Upper lobe of left lung (tissue), 6 donors: ENCODE measurements at places on chromosomes 16 and 17. TPM values are rescaled to one million over a fixed set of nuclear protein-coding genes. Genes with fewer than 3 reads are reported as not detected.

DNA sequence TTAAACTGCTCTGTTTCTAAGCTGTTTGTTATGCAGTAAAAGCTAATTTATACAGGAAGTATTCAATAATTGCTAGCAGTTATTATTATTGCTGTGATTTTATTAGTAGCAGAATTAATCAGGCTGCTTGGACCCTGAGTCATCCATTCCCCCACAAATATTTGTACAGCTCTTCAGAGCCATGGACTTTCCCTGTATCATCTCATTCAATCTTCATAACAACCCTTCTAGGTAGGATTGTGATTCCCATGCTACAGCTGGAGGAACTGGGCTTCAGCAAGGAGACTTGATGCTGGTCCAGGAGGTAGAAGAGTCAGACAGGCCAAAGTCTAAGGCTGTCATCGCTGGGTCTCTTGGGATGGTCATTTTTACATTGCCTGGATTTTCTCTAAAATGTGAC is 208.3 kb downstream of the C16orf95 start:
- H3K36me3 ChIP-seq, result no peaks in the 10 kb centered on the region
- H3K4me1 ChIP-seq, result no peaks in the 10 kb centered on the region
- H3K27ac ChIP-seq, result no peak overlapping the region
- H3K27me3 ChIP-seq, result no peaks in the 10 kb centered on the region
- no peak overlapping the region for H3K4me3 ChIP-seq

The NQO1 gene
- 51.4 TPM for total RNA-seq

The TNFRSF17 gene
- total RNA-seq, result not detected

DNA sequence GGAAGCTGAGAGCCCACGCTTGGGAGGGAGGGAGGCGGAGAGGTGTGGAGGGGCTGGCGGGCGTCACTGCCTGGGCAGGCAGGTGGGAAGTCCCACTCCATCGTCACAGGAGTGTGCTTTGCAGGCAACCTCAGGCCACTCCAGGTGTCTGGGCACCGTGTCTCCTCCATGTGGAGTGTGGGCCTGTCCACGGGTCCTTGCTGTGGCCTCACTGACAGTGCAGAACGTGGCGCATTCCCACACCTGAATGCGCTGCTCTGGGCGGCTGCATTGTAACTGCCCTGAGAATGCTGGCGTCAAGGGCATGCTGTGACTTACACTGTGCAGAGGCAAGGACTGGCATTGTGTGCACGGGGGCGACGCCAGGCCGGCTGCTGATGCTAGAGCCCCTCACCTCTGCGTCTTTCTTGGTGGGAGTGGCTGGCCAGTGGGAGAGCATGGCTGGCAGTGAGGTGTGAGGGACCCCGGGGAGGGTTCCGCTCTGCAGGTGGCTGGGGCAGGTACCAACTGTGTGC is 66.4 kb downstream of the BANP start:
- H3K36me3 ChIP-seq, result peaks cover 38% of the 10 kb centered on the region
- no peak for DNase-seq
- no peaks in the 10 kb centered on the region for H3K4me1 ChIP-seq

GRCh38 chr17:17044846-17045561 is 2.7 kb downstream of the MPRIP start:
- peaks cover 50% of the 10 kb centered on the region for H3K4me1 ChIP-seq
- peak overlapping the region; percentile 89 for H3K27ac ChIP-seq
- H3K4me3 ChIP-seq, result peak overlapping the region; percentile 17
- no peak for DNase-seq
- no peaks in the 10 kb centered on the region for H3K27me3 ChIP-seq

The RBBP6 gene
- total RNA-seq, result 47.7 TPM

GRCh38 chr17:78316115-78316866 is 43.6 kb downstream of the SOCS3 start:
- peak overlapping the region; percentile 80 for H3K27ac ChIP-seq
- no peaks in the 10 kb centered on the region for H3K36me3 ChIP-seq
- no peak overlapping the region for H3K4me3 ChIP-seq
- peaks cover 48% of the 10 kb centered on the region for H3K4me1 ChIP-seq
- DNase-seq, result no peak

The KRTAP9-2 gene
- not detected for total RNA-seq

DNA sequence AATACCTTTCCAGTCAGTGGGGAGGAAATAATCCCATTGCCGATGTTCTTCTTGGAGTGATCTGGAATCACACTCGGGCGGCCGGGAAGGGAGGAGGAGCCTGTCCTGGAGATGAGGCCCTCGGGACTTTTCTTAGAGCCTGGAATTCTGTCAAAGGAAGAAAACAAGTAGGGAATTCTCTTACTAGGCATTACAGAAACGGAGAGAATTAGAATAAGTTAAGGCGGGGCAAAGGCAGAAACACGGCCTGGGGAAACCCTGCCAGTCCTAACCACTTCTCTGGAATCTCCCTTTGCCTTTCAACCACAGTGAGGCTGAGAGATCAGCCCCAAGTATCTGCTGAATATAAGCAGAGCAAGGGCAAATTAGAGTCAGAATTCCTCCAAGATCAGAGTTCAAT is 27.8 kb downstream of the USP36 start:
- peaks cover 33% of the 10 kb centered on the region for H3K36me3 ChIP-seq
- DNase-seq, result no peak
- no peaks in the 10 kb centered on the region for H3K4me1 ChIP-seq
- H3K27ac ChIP-seq, result no peak overlapping the region

- no peaks in the 10 kb centered on the region for H3K27me3 ChIP-seq
- H3K4me1 ChIP-seq, result peaks cover 10% of the 10 kb centered on the region
- no peak overlapping the region for H3K4me3 ChIP-seq
- H3K36me3 ChIP-seq, result no peaks in the 10 kb centered on the region
These were observed 57.9 kb upstream of the CACNG4 start for GRCh38 chr17:66906321-66907278.

DNA sequence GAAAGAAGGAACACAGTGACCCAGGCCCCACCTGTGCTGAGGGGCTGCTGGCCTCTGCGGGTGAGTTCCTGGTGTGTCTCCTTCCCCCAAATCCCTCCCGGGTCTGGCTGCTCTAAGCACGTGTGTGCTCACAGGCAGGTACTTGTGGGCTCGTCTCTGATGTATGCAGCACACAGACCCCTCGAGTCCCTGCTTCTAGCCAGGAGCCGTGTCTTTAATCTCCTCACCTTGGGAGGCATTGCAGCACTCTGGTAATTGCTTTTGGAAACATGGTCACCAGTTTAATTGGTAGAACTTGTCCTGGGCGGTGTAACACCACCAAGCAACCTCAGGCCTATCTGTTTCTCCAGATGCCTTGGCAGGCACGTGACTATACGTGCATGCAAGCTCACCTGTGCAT is 8.8 kb upstream of the RPL38 start:
- H3K27me3 ChIP-seq, result no peaks in the 10 kb centered on the region
- peaks cover 3% of the 10 kb centered on the region for H3K4me1 ChIP-seq
- DNase-seq, result no peak
- no peak overlapping the region for H3K4me3 ChIP-seq
- no peak overlapping the region for H3K27ac ChIP-seq
- H3K36me3 ChIP-seq, result no peaks in the 10 kb centered on the region

DNA sequence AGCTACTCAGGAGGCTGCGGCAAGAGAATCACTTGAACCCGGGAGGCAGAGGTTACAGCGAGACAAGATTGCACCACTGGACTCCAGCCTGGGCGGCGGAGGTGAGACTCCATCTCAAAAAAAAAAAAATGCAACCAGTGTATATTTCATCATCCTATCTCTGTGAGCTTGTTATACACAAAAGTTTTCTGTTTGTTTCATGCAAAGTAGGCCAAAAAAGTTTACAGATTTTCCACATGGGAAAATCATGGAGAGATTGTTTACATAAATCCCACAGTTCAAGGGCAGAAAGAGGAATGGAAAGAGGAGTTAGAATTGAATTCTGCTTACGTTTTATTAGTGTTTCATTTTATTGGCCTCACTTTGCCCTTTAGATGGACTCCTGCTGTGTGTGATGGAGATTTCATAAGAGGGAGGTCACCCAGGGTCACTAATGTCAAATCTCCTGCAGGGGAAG is 24.7 kb downstream of the NARF start:
- H3K36me3 ChIP-seq, result peaks cover 78% of the 10 kb centered on the region
- no peak for DNase-seq
- no peak overlapping the region for H3K4me3 ChIP-seq
- peaks cover 6% of the 10 kb centered on the region for H3K4me1 ChIP-seq
- no peak overlapping the region for H3K27ac ChIP-seq

DNA sequence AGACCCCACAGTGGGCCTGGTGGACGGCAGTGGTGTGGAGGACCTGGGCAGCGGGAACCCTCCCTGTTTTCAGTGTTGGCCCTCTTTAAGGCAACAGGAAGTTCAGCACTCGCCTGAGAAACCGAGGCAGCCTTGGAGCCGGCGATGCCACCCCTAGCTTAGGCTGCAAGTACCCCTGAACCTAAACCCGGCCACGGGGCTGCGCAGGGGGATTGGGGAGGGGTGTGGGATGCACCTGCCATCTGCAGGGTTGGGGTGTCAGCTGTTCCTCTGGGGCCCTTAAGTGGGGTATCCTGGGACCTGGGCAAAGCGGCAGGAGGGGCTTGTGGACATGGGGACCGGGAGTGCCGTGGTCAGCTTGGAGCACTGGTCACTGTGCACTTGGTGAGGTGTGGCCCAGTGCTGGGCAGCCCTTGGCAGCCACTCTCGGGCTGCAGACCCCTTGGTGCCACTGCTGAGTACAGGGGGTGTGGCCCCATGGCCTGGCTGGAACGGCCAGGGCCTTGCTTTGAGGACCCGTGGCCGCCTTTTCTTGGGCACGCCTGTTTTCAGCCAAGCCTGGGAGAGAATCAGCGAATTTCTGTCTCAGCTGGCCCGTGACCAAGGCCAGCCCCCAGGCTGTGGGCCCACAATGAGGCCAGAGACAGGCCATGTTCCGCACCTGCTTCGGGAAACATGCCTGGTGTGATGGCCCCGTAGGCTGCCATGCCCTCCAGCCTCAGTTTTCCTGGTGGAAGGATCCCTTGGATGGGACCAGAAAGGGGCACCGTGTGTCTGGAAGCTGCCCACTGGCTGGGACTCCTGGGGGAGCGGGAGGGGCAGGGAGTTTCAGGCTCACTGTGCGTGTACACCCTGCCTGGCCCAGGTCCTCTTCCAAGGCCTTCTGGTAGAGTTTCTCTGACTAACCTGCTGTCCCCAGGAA is 4.1 kb upstream of the SLC25A10 start:
- no peak for DNase-seq
- H3K27me3 ChIP-seq, result no peaks in the 10 kb centered on the region
- H3K27ac ChIP-seq, result no peak overlapping the region

GRCh38 chr17:82781894-82782274 is 30.0 kb downstream of the TBCD start:
- H3K4me1 ChIP-seq, result peaks cover 3% of the 10 kb centered on the region
- H3K27me3 ChIP-seq, result no peaks in the 10 kb centered on the region
- no peak overlapping the region for H3K4me3 ChIP-seq
- no peaks in the 10 kb centered on the region for H3K36me3 ChIP-seq
- peak; percentile 96 for DNase-seq
- H3K27ac ChIP-seq, result no peak overlapping the region

- H3K4me3 ChIP-seq, result no peak overlapping the region
- no peak overlapping the region for H3K27ac ChIP-seq
- no peaks in the 10 kb centered on the region for H3K36me3 ChIP-seq
- DNase-seq, result no peak
- no peaks in the 10 kb centered on the region for H3K27me3 ChIP-seq
These were observed 27.3 kb downstream of the USP7 start for GRCh38 chr16:8936421-8936820.

DNA sequence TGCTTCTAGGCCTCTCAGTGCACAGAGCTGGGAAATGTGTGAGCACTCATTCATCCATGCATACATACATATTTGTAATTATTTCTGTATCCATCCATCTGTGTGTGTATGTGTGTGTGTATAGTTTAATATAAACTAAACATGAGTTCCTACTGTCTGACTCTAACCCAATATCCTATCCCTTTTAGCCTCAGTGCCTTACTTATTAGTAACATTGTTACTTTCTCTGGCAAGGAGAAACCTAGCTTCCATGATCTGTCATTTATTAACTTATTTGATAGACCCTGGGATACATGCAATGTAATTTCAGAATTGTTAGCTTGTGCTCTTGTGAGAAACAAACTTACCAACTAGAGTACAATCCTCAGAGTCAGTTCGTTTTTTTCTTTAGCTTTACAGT is 59.0 kb upstream of the WSCD1 start:
- no peak overlapping the region for H3K4me3 ChIP-seq
- no peak overlapping the region for H3K27ac ChIP-seq
- H3K27me3 ChIP-seq, result no peaks in the 10 kb centered on the region
- no peaks in the 10 kb centered on the region for H3K36me3 ChIP-seq
- no peak for DNase-seq

The TBC1D26 gene
- total RNA-seq, result not detected

The NAGS gene
- total RNA-seq, result 6.8 TPM

DNA sequence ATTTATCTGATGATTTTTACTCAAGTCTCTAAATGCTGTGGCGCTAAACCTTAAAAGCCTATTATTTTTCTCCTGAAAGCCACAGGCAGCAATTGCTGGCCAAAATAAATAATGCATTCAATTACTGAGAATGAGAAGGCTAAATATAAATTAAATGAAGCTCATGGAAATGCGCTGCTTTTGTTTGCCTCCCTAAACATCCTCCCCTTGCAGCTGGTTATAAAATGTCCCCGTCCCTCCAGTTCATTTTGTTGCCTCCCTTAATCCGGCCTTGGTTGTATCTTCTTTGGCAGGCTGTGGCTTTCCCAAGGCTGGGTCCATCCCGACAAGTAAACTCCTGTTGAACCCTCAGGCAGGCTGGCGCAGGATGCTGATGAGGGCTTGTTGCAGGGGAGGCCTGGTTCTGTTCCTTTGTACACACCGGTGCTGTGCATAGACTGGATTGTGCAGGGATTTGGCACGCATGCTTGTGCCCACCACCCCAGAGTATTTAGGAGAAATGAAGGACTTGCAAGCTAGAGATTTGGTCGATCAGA is 62.7 kb downstream of the KNOP1 start:
- no peaks in the 10 kb centered on the region for H3K27me3 ChIP-seq
- no peak for DNase-seq
- no peak overlapping the region for H3K27ac ChIP-seq
- H3K4me3 ChIP-seq, result no peak overlapping the region
- peaks cover 56% of the 10 kb centered on the region for H3K36me3 ChIP-seq

- no peak overlapping the region for H3K27ac ChIP-seq
- peaks cover 24% of the 10 kb centered on the region for H3K4me1 ChIP-seq
- H3K4me3 ChIP-seq, result no peak overlapping the region
- H3K27me3 ChIP-seq, result no peaks in the 10 kb centered on the region
- no peak for DNase-seq
These were observed 1.4 kb upstream of the ABCC1 start for GRCh38 chr16:15947983-15948509.

The RAPGEFL1 gene
- total RNA-seq, result 18.1 TPM

- no peak overlapping the region for H3K4me3 ChIP-seq
- DNase-seq, result no peak
- no peaks in the 10 kb centered on the region for H3K27me3 ChIP-seq
These were observed 66.1 kb upstream of the BCAR1 start for GRCh38 chr16:75317532-75317931.

The VTN gene
- not detected for total RNA-seq

GRCh38 chr16:80314042-80314441 is 226.8 kb upstream of the DYNLRB2 start:
- no peaks in the 10 kb centered on the region for H3K27me3 ChIP-seq
- no peak for DNase-seq
- no peaks in the 10 kb centered on the region for H3K4me1 ChIP-seq
- H3K36me3 ChIP-seq, result no peaks in the 10 kb centered on the region

GRCh38 chr17:77744066-77744988 is 214.2 kb upstream of the TNRC6C start:
- no peaks in the 10 kb centered on the region for H3K27me3 ChIP-seq
- no peak overlapping the region for H3K4me3 ChIP-seq
- H3K36me3 ChIP-seq, result no peaks in the 10 kb centered on the region
- no peak for DNase-seq
- no peak overlapping the region for H3K27ac ChIP-seq
